ENCODE measurements at places on chromosomes 5 and 9.

DNA sequence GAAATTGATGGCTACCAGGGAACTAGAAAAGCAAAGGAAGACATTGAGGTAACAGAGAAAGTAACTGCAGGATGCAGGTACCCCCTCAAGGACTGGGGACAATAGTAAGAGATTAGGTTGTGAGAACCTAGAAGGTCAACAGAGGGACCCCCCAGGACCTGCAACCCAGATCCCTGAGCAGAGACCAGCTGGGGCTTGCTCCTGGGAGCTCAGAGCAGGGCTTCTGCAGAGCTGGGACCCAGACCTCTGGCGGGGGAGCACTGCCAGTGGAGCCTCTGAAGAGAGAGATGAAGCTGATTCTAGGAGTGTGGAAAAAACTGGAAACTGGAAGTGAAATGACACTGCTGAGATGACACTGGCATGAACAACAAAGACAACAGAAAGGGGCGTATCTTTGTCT is 17.2 kb downstream of the MORN5 start:
- DNase-seq, result no peak

GRCh38 chr5:126615286-126615685 is 14.5 kb downstream of the PHAX start:
- DNase-seq, result no peak

DNA sequence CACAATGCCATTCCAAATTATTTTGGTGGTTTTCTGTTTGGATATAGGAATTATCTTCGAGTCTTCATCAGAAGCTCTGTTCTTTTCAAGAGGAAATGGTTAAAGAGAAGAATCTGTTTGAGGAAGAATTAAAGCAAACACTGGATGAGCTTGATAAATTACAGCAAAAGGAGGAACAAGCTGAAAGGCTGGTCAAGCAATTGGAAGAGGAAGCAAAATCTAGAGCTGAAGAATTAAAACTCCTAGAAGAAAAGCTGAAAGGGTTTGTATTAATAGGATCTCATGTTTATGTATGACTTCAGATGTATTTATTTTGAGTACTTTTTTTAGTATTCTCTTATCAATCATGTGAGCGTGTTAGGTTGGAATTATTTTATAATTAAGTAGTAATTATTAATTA is 15.0 kb downstream of the HMMR start:
- no peak for DNase-seq

DNA sequence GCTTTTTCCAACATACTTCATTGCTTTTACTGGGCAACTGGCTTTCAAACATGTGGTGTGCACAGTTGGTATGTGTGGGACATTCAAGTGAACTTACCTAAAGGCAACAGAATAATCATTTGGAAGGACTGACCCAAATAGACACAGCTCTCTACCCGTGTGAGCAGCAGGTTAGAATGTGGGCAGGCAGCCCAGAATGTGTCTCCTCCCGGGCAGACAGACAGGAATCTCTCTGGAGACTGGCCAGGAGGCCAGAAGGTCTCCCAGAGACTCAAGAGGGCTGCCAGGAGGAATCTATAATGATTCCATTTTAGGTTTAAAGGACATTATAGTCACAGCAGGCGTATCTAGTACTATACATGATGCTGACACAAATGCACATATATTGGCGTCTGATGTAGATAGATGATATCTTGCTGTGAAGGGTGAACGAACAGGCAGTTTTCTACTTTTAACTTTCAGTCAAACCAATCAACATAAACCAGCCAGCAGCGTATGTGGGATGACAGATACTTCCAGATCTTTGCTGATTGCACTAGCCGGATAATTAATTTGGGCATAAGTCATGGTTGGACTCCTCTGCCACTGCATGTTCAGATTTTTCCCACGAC is 297.4 kb upstream of the ZNF608 start:
- no peak for DNase-seq

GRCh38 chr5:87888139-87888538 is 380.5 kb downstream of the TMEM161B start:
- no peak for DNase-seq

All from T-helper 1 cell (primary cell).